Stimulated activated CD4-positive, alpha-beta T cell treated with anti-CD3 and anti-CD28 coated beads, Interleukin-2, amount 100 ng/mL, for 24 hours (primary cell): ENCODE measurements at places on chromosomes 3 and 15.

- no peak for DNase-seq
These were observed 19.1 kb downstream of the ST6GAL1 start for GRCh38 chr3:186949281-186949982.

- no peak for DNase-seq
These were observed 77.0 kb upstream of the GBE1 start for GRCh38 chr3:81838457-81838856.

DNA sequence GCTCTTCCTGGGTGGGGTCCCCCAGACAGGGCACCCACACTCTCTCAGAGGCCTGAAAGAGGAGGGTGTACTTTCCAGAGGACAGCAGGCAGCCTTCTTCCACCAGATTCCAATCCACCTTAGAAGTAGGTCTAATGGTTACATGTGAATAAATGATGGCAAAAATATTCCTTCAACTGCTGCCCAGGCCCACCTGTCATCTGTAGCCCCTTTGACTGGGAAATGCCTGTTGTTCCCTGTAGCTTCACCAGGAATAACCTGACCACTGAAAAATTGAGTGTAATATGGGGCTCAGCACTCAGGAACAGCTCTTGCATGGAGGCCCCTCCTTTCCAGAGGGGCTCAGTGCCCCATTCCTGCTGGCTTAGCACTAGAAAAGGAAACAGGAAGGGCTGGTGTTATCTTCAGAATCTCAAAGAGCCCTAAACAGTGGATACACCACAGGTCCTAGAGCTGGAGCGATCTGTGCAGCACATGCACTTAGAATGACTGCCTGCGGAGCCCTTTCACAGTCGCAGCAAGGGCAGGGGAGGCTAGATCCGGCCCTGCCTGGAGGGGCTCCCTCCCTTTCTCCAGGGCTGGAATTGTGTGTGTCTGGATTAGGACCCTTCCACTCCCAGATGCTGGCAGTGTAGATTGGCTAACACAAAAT lies 32.1 kb downstream of the SLC22A14 start:
- DNase-seq: no peak

DNA sequence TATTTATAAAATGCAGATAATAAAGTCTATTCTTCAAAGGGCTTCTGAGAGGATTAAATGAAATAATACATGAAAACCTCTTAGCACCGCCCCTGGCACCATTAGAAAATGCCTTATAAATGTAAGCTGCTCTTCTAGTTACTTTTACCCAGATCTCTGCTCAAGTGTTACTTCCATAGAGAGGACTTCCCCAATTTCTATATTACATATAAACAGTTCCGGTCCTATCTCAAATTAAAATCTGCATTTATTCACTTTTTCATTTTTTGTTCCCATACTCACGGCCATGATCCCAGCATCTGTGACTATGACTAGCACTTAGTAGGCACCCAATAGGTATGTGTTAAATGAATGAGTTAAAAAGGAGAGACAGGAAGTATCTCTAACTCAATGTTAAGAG lies 890.9 kb upstream of the CFAP20DC start:
- no peak for DNase-seq

DNA sequence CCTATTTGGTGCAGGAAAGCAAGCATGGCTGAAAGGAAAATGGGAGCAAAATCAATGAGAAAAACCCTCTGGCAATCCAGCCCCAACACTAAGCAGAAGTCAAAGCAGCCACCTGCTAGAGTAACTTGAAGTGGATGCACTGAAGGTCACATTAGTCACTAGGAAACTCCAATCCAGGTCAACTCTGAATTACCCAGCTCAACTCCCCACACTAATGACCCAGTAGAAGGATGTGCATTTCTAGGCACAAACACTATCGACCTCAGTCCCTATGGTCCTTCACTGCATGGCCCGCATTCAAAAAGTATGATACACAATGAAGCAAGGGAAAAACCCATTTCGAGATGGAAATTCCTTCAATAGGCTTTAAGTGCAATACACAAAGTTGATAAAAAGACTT lies 80.6 kb downstream of the RAD18 start:
- no peak for DNase-seq

GRCh38 chr3:183481582-183481981 lies 53.2 kb upstream of the MCF2L2 start:
- DNase-seq: no peak

GRCh38 chr3:73364517-73364916 lies 260.2 kb downstream of the PDZRN3 start:
- DNase-seq: no peak
